ENCODE measurements at places on chromosomes 4 and X.

DNA sequence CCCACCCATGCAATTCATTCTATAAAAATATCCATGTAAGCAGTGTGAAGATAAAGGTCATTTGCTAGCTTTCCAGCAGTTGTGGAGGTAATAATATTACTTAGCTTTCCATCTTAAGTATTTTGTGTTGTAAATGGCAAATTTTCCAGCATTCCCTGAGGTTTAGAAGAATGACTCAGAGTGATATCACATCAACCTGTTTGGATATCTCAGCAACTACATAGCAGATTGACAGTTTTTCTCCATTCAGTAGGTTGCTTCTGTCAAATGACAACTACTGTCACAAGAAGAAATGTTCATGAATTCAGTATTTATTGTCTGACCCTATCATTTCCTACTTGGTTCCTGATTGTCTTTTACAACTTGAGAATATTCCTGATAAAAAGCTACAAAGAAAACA lies 434.9 kb upstream of the GALNTL6 start:
- no peak for DNase-seq

DNA sequence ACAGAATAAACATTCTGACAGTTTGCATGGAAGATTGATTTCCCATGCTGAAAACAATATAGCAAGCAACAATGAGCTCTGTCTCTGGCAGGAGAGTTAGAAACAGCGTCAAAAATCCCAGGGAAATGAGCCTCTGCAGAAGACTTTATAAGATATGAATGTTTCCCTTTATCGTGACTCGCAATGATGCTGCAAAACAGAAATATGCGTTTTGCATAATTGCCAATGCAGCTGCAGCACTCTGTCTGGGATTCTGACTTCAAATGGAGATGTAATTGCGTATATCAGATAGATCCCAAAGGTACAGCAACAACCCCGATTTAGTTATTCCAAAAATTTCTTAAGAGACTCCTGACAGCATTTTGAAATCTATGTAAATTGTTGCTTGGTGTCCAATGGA lies 702.4 kb upstream of the EPHA5 start:
- DNase-seq: no peak

GRCh38 chrX:103831342-103831802 lies 685 bp downstream of the RAB9B start:
- no peak for DNase-seq

DNA sequence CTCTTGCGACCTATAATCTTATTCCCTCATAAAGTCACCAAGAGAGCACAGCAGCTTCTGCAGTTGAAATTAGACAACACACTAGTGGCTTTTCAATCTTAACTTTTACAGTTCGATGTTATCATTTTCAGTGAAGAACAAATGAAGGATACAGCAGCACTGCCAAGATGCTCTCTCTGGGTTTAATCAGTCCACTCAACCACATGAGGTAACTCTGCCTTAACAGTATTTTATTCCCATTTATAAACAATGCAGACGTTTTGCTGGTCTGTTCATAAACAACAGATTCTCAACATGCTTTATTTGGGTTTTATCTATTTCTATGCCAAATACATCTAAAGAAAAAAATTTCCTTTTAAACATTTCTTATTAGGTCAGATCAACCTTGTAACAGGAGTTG lies 646.0 kb upstream of the FAM241A start:
- no peak for DNase-seq

DNA sequence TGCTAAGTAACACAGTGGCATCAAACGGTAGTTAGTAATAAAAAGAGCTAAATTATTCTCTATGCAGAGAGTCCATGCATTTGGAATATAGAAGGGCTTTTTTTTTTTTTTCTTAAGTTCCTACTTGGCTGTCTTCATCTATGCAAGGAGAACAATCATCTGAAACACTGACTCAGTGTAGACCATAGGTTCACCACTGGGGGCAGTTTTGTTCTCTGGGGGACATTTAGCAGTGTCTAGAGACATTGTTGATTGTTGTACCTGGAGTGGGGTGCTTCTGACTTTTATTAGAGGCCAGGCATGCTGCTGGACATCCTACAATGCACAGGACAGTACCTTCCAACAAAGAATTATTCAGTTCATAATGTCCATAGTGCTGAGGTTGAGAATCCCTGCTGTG lies 41.2 kb downstream of the TMA16 start:
- no peak for DNase-seq

DNA sequence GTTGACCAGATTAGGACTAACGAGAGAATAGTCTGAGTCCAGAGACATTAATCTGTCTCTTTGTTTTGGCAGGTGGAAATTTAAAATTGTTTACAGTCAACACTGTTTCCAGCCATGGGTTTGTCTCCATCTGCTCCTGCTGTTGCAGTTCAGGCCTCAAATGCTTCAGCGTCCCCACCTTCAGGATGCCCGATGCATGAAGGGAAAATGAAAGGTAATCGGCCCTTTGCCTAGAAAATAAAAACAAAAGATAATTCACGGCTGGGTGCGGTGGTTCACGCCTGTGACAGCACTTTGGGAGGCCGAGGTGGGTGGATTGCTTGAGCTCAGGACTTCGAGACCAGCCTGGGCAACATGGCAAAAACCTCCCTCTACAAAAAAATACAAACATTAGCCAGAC lies 815 bp downstream of the HCCS start:
- DNase-seq: no peak

- no peak for DNase-seq
Observed at GRCh38 chrX:103518571-103518970, 718 bp downstream of the RAB40A start.

DNA sequence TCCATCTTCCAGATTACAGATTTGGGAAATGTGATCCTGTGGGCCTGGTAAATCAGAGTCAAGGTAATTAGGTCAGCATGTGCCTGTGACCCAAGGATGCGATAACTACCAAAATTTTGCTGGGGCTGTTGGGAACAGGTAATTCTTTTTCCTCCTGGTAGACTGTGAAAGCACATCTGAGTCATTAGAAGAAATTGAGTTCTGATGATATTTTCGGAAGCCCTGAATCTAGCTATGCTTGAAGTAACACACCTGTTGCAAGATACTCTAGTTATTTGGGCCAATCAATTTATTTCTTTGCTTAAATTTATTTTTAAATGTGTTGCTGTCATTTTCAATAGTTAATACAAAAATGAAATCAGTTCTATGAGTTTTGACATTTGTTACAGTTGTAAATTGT lies 903.6 kb downstream of the RPA4 start:
- no peak for DNase-seq

DNA sequence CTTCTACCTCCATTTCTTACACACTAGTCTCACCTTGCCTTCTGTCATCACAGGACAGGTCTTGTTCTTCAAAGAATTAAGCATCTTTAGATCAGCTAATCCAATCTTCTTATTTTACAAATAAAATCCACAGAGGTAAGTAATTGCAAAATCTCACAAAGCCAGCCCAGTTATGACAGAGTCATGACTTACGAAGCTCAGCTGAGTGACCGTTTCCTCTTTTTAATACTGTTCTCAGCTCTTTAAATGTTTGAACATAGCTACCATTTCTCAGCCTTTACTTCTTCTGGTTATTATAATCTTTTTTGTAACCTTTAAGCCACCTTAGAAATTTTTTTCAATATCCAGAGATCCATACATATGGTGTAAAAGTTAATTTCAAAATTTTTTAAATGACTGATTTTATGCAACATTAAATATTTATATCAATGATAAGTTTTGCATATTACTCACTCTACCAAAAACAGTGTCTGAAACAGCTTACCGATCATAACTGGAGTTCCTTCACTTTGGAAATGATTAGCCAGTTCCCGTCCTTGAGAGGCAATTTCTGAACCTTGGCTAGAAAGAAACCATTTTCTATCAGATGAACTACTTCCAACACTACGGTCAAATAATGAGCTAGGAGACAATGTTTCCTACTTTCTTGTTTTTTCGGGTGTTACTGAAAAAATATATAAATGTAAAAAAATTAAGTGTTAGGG lies 8.8 kb downstream of the ANKRD37 start:
- DNase-seq: no peak

DNA sequence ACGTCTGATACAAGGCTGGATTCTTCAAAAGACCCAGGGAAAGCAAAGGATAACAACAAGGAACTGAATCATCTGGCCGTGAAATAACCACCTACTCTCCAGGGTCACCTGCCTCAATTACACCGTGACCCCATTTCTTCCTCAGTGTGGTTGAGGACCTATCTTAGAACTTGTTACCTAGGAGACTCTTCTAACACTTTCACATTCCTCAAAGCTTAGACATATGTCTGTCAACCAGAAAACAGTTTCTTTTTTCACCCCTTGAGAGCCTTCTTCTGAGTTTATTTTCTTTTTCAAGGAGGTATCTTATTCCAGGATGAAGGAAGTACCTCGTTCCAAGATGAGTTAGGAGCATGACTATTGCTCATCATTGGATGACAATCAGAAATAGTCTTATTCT lies 337.8 kb downstream of the ARHGAP24 start:
- no peak for DNase-seq

DNA sequence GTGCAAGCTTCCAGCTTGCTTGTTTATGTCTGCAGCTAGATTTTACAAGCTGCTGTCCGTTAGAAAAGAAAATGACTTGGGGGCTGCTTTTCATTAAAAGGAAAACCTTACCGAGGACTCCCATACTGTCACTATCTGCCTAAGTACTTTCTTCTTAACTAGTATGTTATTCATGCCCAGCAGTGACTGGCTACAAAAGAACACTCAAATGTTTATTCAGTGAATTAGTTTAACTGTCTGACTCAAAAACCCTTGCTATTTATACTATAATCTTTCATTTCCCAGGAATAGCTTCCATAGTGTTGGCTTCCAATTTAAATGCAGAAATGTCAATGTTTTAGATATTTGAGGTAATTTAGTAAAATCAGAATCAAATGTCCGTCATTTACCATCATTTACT lies 164.9 kb downstream of the DTHD1 start:
- no peak for DNase-seq

DNA sequence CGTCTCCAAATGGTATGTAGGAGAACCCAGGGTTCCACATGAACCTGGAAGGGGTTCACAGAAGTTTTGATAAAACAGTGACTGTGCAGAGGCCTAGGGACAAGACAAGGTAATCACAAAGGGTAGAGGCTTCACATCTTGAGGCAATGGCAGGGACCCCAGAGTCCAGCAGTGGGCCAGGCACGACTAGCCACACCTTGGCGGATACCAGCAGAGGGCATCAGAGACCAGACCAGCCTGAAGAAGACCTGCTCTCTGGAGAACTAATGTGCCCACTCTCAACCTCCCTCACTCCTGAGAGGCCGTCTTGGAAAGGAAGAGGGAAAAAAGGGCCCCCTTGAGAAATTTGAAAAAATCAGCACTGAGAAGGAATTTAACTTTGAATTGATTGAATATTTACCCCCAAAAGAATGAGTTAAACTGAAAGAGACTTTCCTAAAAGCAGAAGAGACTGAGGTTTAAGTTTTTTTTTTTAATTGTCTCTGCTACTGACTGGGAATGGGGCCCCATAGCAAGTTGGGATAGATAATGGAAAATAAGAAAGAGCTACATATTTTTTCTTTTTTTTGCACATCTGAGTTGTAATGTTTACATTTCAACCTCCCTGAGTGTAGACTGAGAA lies 243.8 kb upstream of the JADE1 start:
- no peak for DNase-seq

DNA sequence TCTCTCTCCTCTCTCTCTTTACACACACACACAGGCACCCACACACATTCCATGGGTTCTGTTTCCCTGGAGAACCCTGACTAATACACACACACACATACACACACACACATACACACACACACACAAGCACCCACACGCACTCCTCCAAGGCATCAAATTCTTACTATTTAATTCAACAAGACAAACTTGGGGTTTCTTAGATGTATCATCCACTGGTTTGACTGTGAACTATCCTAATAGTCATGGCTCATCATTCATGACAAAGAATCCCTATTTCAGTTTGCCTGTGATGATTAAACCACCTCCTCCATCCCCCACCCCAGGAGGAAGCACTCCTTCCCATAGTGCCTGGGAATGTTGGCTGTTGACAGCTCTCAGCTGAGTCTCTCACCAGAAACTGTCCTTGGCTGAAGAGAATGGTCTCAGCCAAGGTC lies 98.2 kb downstream of the USP46 start:
- DNase-seq: no peak

DNA sequence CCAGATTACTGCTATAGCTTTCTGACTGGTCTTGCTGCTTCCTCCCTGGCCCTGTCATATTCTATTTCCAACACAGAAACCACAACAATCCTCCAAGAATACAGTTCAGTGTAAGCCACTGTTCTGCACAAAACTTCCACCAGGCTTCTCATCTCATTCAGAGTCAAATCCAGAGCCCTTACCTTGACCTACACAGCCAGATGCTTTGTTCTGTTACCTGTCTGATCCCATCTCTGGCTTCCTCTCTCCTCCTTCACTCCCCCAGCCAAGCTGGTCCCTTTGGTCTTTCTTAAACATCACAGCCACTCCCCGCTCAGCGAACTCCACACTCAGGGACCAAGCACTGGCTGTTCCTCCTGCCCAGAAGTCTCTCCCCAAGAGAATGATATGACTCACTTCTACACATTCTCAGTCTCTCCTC lies 84.8 kb upstream of the BMP2K start:
- no peak for DNase-seq

DNA sequence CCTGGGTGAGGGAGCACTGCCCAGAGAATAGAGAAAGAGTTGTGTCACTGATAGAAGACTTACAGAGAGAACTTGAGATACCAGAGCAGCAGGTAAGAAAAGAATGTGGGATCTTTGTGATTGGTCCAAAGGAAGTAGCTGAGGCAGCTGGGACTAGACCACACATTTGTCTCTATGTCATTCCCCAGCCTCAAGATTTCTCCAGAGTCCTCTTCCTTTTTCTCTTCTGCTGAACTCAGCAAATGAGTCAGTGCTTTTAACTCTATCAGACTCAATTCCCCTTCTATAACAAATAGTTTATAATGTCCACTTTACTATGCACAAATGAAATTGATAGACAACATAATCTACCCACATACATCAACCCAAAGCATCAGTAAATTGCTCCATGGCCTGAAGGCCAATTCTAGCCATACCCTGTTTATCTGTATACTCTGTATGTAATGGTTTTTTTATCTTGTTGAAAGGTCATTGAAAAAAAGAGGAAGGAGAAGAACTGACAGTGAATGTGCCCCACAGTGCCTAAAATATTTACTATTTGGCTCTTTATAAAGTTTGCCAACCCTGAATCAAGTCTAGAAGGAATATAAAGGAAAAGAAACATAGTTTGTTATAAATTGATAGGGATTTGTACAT lies 38.2 kb downstream of the ETDC start:
- no peak for DNase-seq

GRCh38 chrX:114338870-114339269 lies 245.0 kb upstream of the HTR2C start:
- DNase-seq: no peak

- no peak for DNase-seq
Observed at GRCh38 chr4:139720806-139721205, 55.2 kb downstream of the MGST2 start.

DNA sequence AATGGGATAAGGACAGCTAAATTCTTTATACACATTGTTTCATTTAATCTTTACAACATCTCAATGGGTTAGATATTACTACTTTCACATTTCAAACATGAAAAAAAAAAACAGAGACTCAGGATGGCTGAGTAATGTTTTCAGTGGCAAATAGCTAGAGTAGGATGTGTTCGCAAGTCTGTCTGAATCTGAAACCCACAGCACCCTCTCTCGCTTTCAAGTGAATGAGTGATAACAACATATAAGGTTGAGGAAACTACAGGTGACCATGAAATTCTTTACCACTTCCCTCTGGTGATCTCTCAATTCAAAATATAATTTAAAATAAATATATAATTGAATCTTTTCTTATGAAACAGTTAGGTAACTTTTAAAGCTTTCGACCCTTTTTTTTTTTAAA lies 162.6 kb downstream of the PRR32 start:
- DNase-seq: no peak

All from anterior cingulate cortex (tissue), 58 donors.